LoVo (cell line): ENCODE measurements at places on chromosomes 2 and 18.
A peak's percentile ranks its signal among the peaks of the same experiment; 100 is the strongest.

DNA sequence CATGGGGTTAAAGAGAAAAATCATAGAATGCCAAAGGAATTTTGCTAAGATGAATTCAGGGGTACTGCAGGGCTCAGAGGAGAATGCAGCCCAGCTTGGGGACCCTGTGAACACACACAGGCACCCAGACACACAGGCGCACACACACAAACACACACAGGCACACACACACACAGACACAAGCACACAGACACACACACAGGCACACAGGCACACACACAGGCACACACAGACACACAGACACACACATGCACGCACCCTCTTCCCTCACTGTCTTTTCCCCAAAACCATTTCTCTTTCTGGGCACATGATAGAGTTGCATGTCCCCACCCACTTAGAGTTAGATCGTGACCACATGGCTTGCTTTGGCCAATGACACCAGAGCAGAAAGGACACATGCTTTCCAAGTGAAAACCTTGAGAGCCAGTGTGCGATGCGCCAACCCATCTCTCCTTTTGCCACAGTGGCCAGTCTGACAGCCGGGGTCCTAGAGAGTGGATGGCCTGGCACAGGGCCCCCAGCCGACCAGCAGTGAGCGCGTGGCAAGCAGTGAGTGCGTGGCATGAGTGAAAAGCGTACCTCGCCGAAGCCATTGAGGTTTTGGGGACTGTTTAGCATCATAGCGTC, 163.3 kb downstream of the KLHL29 start:
- no peak for DNase-seq

DNA sequence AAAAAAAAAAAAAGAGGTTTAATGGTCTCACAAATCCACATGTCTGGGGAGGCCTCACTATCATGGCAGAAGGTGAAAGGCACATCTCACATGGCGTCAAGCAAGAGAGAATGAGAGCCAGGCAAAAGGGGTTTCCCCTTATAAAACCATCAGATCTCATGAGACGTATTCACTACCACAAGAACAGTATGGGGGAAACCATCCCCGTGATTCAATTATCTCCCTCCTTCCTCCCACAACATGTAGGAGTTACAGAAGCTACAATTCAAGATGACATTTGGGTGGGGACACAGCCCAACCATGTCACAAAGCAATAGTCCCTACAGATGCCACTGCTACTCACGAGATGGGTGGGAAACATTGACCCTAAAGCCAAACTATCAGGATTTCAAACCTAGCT, 392.7 kb upstream of the ID2 start:
- DNase-seq = no peak

DNA sequence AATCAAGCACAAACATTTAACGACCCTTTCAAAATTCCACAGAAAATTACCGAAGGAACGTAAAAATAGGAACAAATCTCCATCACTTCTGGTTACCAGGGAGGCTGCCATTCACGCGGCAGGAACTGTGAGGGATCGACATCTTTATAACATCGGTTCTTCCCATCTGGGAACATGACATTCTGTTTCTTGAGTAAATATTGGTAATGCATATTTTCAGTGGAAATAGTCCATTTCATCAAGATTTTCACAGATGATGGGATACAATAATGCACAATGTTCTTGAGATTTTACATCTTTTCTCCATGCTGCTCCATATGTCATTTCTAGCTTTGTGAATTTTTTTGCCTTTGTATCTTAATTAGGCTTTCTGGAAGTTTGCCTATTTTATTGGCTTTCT, 10.0 kb downstream of the ADD2 start:
- DNase-seq = no peak

- no peak for DNase-seq
Observed at GRCh38 chr2:69490486-69490885, 53.3 kb upstream of the NFU1 start.

- no peak for DNase-seq
Observed at GRCh38 chr2:83665894-83666293, 793.2 kb downstream of the SUCLG1 start.

DNA sequence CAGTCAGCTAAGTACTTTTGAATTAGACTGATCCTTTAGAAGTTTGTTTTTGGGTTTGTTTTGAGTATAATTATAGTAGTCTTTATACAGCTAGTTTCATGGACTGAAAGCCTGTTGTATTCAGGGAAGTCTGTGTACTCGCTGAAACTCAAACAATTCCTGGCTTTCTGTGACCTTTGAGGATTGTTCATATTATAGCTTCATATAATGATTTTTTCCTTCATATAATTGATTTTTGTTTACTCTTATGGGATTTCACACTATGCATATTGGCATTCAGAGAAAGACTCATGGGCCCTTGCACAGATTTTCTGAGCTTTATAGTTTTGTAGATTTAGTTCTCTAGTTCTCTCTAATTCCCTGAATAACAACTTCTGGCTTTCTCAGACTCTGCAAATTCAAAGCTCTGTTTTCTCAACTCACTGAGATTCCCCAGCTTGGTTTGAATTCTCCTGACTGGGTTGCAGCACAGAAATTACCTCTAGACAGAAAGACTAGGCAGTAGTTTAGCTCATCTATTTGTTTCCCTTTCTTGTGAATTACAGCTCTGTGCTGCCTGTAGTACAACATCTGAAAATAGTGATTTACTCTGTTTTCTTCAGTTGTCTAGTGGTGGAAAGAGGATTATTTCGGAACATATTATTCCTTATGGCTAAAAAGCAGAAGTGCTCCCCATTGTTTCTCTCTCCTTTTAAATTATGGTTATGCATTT, 495.9 kb upstream of the CNTNAP5 start:
- DNase-seq = no peak

GRCh38 chr2:180991820-180992219, 11.4 kb downstream of the UBE2E3 start:
- DNase-seq = no peak

- DNase-seq = no peak
Observed at GRCh38 chr2:187003038-187003554, 154.1 kb upstream of the ZSWIM2 start.

GRCh38 chr2:42513252-42513918, 19.6 kb upstream of the KCNG3 start:
- peak; percentile 9 for DNase-seq

- no peak for DNase-seq
Observed at GRCh38 chr2:105361102-105361889, 24.0 kb downstream of the C2orf49 start.

DNA sequence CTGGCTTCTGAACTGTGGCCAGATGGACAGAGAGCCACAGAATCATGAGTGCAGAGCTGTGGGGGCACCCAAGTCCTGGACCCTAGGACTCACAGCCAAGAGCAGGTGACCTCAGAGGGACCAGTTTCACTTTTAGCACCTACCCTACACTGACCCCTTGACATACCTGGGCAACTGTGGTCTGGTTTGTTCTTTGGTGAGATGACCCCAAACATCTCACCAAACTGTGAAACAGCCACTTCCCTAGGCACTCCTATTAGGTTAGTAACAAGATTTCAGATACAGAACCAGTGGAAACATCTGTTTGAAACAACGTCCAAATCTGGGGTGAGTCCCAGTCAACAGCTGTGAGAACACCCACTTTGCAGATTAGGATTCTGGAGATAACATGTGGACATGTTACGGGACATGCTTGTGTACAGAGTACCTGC, 1.9 kb upstream of the ZFP36L2 start:
- no peak for DNase-seq

DNA sequence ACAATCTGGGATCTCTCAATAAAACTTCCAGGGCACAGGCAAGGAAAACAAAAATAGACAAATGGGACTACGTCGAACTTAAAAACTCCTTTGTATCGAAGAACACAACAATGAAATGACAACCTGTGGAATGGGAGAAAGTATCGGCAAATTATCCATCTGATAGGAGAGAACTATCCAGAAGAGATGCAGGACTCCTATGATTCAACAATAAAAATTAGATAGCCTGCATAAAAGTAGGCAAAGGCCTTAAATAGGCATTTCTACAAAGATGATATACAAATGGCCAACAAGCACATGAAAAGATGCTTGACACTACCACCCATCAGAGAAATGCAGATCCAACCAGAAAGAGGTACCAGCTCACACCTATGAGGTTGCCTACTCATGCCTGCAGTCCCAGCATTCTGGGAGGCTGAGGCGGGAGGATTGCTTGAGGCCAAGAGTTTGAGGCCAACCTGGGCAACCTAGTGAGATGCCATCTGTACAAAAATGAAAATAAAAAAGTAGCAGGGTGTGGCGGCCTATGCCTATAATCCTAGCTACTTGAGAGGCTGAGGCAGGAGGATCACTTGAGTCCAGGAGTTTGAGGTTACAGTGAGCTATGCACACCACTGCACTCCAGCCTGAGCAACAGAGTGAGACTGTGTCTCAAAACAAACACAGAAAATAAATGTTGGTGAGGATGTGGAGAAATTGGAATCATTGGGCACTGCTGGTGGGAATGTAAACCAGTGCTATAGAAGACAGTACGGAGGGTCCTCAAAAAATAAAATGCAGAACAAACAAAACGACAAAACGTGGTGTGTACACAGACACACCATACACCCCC, 21.6 kb downstream of the TWIST2 start:
- no peak for DNase-seq

DNA sequence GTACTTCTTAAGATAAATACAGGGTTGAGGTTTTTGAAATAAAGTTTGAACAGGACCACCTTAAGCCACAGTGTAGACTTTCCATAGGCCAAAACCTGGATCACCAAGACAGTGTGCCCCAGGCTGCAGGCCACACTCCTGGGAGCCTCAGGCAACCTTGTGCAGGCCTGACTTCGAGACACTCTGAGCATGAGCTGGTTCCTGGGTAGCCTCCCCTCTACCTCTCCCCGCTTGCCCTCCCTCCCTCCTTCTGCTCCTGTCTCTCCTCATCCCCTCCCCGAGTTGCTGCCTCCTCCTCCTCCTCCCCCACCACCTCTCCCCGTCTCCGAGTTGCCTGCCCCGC, 10.6 kb upstream of the PROC start:
- DNase-seq = no peak

DNA sequence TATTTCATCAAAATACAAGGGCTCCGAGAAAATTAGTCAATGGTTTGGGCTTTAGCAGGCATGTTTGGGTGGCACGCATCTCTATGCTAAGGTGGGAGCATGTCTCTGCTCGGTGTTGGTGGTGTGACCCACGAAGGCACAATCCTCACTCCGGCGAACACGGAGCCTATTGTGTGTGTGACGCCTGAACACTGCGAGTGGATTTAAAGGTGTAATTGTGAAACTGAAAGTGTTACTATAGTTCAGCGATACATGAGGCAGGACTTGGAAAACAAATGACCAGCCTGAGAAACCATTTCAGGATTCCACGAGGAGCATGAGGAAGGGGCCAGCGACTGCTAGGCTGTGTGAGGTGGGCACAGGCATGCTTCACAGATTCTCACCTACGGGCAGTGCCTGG, 41.7 kb upstream of the LDLRAD4 start:
- DNase-seq = peak; percentile 15

- DNase-seq = no peak
Observed at GRCh38 chr2:46268196-46268595, 29.0 kb upstream of the EPAS1 start.
